Cerebellum (tissue), 4 donors: ENCODE measurements at places on chromosomes 4 and X. TPM values are rescaled to one million over a fixed set of nuclear protein-coding genes. Genes with fewer than 3 reads are reported as not detected.

The EMCN gene
- 5.2 TPM for total RNA-seq

The PABPC1L2A gene
- 0.91 TPM for total RNA-seq

The FRAS1 gene
- total RNA-seq, result 28.4 TPM

The TMEM154 gene
- total RNA-seq, result 1.5 TPM

The TCEAL5 gene
- 5.0 TPM for total RNA-seq

The SLC25A6 gene
- 125 TPM for total RNA-seq
